ENCODE measurements at places on chromosomes 3 and 15.

DNA sequence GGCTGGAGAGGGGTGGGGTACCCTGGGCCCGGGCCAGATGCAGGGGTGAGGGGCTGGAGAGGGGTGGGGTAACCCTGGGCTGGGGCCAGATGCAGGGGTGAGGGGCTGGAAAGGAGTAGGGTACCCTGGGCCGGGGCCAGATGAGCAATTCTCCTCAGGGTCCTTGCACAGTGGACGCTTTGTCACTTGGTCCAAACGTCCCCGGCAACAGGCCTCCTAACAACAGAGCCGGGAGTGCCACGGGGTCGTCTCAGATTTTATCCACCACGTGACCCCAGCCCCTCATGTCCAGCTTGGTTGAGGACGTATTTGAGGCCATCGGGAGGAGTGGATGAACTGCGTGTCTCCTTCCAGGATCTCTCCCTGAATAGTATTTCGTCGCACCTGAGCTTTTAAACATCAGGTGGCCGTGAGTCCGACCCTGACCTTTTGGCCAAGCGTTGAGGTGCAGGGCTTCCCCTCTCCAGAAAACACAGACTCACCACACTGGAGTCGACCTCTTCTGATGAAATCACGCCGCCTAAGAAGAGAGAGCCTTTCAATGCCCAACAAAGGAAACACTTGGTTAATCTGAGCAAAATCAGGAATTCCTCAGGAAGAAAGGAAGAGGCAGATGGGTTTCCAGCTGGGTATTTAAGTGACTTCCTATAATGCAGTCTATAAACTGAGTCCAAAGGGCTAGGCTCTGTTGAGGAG, 12.8 kb upstream of the LRRC15 start:
- DNase-seq = no peak

- no peak for DNase-seq
These were observed 59.4 kb upstream of the IMPG2 start for GRCh38 chr3:101379658-101380376.

GRCh38 chr3:152051501-152052404, 178.3 kb downstream of the SUCNR1 start:
- DNase-seq = no peak

DNA sequence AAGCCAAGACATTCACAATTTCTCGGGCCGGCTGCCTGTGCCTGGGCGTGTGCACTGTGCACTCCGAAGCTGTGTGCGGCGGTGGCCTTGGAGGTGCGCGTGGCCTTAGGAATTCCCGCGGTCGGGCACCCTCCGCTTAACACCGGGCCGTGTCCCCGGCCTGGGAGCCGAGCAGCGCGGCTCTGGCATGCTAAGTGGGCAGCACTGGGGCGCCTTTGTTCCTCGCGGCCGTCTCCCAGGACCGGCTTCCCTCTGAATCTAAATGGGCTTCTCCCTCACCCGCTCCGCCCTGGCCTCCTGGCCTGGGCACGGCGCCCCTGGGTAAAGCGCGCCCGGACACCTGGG, 498 bp upstream of the ARNT2 start:
- DNase-seq = peak; percentile 73

DNA sequence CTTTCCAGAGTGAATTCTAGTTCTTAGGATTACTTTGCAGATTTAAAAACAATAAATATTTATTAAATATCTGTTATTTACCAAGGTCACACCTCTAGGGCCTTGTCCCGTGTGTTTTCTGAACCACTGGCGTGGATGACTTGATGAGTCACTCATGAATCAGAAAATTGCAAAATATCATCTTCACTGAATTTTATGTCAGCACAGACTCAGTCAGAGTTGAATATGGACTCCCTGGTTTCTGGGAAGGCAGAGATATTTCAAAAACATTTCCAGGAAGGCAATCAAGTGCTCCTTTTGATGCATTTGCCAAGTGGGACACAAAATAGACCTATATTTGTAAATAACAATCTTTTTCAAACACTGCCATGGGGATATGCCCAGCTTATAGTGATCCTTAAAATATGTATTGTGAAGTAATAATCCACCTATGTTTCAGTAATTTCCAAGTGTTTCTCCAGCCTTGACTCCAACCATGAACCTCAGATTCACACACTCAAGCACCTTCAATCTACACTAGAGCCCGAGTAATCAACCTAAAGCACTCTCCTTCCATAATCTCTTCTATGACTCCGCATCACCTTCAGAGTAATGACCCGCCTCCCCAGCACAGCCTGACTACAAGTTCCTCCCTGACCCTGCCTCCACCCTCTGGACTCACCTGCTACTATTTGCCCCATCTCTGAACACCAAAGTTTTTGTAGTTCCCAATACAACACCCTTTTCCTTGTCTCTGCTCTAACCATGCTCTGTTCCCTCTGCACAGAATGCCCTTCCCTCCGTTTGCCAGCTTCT, 24.3 kb downstream of the DPH3 start:
- DNase-seq = no peak

- peak; percentile 85 for DNase-seq
These were observed 13.5 kb upstream of the ZNF592 start for GRCh38 chr15:84734794-84735479.

GRCh38 chr3:16302082-16302631, 37.1 kb downstream of the OXNAD1 start:
- DNase-seq = no peak

- DNase-seq = no peak
These were observed 6.7 kb downstream of the EOMES start for GRCh38 chr3:27715454-27715806.

DNA sequence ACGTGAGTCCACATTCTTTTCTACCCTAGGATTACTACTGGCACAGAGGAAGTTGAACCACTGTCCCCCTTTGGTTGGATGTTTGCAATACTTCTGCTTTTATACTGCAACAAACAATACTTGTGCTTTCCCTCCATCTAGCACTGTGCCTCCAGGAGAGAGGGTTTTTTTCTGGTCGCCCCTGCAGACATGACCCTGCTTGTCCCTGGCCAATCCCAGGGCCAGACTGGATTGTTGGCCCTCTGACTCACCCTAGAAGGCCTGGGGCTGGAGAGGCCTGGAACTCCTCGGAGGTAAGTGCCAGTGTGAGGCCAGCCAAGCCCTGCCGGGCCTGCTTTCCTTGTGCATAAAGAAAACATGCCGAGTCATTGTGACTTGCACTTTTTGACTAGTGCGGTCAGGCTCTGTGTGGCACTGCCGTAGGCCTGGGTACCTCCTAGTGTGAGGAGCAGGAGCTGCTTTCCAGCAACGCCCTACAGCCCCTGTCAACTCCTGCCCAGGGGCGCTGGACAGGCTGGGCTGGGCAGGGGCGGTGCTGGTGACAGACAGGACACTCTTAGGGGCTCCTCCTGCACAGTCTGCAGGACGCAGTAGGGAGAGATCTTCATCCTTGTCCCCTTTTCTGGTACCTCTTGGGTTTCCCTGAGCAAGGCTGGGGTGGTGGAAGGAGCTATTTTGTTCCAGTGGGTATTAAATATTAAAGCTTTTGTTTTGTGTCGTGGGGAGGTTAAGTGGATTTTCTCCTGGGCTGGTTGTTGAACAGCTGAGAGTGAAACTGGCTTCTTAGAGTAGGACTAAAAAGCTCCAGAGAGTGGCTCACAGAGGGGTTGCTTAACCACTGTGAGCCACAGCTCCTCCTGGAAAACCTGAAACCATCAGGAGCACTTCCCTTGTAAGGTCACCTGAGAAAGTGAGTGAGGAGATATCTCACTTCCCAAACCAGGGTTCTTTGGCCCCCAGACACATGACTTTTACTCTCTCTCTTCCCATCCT, 14.4 kb upstream of the TKT start:
- peak; percentile 85 for DNase-seq

- DNase-seq = no peak
These were observed 24.4 kb downstream of the LARP6 start for GRCh38 chr15:70829371-70830166.

- no peak for DNase-seq
These were observed 114.4 kb downstream of the TPRG1 start for GRCh38 chr3:189286188-189286587.

GRCh38 chr3:134242649-134243617, 7.7 kb downstream of the RYK start:
- DNase-seq = no peak

DNA sequence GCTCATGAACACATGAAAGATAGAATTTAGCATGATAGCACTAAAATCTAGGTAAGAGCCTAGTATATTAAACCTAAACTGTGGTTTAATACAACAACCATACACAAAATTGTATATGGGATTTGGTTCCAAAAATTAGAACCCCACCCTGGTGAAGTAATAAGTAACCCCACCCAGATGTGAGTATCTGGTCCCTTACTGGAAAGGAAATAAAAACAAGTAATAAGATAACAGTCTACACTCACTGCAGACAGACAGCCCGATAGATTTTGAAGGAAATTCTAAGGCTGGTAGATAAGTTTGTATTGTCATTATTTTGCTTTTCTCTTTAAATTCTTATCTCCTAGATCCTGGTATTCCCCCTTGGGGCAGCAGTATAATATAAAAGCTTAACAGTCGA, 184.9 kb downstream of the ZBTB20 start:
- DNase-seq = no peak

- no peak for DNase-seq
These were observed 72.8 kb upstream of the ITGA11 start for GRCh38 chr15:68504681-68505170.

- DNase-seq = no peak
These were observed 139.7 kb downstream of the TUSC7 start for GRCh38 chr3:116849261-116849688.

GRCh38 chr3:141449424-141449823, 37.4 kb upstream of the RASA2 start:
- DNase-seq = no peak

GRCh38 chr15:51801391-51801835, 28.0 kb upstream of the TMOD3 start:
- DNase-seq = peak; percentile 58

DNA sequence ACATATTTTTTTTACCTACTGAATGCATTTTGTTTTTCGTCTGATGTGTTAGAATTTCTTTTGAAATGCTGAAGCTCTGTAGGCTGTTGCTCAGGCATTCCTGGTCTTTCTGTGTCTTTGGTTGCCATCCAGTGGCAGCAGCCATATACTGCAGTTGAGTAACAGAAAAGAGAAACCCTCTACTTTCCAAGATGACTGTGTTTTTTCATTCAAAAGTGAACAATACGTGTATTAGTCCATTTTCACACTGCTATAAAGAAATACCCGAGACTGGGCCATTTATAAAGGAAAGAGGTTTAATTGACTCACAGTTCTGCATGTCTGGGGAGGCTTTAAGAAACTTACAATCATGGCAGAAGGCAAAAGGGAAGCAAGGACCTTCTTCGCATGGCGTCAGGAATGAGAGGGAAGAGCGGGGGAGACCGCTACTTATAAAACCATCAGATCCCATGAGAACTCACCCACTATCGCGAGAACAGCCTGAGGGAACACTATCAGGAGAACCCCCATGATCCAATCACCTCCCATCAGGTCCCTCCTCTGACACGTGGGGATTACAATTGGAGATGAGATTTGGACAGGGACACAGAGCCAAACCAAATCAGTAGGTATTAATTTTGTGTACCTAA, 4.7 kb upstream of the GOLGA8B start:
- DNase-seq = peak; percentile 60

GRCh38 chr15:39888243-39888642, 31.8 kb downstream of the GPR176 start:
- no peak for DNase-seq

GRCh38 chr15:70947351-70948335, 55.0 kb downstream of the LRRC49 start:
- no peak for DNase-seq

GRCh38 chr15:67103869-67104268, 38.5 kb downstream of the SMAD3 start:
- DNase-seq = no peak

DNA sequence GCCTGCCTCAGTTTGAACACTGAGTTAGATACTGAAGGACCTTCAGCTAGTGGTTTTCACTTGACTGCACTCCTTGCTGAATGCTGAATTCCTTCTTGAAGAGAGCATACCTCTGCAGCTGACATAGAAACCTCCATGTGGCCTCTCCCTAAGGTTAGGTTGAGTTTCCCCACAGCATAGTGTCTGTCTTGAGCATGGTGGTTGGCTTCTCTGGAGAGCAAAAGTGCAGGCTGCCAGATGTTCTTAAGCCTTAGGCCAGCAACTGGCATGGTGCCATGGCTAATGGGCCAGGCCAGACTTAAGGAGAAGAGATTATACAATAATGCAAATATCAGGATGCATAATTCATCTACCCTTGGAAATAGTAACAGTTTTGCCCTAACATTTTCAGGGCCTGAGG, 545.6 kb upstream of the ZNF385D start:
- DNase-seq = no peak

DNA sequence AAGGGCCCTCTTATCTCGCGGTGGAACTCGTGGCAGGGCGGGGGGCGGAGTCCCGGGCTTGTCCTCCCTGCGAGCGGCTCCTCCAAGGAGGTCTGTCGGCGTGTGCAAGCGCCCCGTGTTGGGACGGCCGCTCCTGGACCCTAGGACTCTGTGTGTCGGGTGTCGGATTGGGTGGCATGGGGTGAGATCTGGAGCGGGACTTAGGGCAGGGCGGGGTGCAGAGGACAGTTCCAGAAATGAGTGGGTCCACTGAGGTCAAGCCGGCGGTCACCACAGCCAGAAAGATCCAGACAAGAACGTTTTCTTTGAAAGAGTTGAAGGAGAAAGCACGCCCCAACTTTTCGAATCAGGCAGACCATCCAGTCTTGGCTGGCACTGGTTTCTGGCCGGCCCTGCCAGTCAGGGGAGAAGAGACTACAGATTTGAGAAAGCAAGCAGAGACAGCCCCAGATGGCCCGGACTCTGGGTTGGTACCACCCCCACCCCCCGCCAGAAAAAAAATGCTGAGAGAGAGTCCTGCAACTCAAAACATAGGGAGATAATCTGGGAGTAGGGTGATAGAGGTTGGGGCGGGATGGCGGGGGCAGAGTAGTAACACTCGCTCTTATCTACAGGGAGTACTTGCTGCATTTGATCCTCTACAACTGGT, 784 bp upstream of the CISH start:
- DNase-seq = no peak

GRCh38 chr15:100879464-100880138, at the start of gene ALDH1A3:
TSS of gene ALDH1A3 (plus strand) at chr15:100879831. CDS start at chr15:100879908, 77 bp downstream.
- peak; percentile 71 for DNase-seq

GRCh38 chr3:141553055-141553454, 66.2 kb downstream of the RASA2 start:
- no peak for DNase-seq

- DNase-seq = peak; percentile 69
These were observed 74.8 kb downstream of the AQP9 start for GRCh38 chr15:58212909-58213526.

DNA sequence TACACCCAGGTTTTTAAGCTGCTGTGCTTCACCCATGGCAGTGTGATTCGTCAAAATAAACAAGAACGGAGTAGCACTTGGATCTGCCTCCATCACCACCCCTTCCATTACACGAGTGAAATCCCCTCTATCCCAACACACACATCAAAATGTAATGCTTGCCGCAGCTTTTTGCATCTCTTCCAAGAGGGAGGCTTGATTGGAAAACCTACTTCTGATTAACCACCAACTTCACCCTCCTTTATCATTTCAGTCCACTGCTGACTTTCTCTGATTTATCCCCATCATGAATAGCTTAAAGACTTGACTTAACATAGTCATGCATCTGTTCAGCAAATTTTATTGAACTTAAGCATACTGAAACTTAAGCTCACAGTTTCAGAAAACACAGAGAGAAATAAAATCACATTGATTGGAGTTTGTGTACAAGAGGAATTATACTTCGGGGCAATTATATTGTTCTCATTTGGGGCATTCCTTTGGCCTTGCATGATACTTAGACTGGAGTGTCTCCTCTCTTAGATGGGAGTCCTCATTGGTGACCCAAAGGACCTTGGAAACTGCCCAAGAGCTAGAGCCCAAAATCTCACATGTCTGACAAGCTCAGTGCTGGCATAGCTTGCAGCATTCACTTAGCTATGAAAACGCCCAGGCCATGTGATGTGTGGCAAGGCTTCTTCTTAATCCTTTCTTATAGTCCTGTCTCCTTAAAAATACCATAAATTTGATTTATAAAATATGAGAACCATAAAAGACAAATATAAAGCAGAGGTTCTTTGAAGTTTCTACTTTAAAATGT, 124.3 kb upstream of the UMPS start:
- no peak for DNase-seq
